Hepatocyte (in vitro differentiated cells): ENCODE measurements at places on chromosomes 16 and 17. TPM values are rescaled to one million over a fixed set of nuclear protein-coding genes. Genes with fewer than 3 reads are reported as not detected.

DNA sequence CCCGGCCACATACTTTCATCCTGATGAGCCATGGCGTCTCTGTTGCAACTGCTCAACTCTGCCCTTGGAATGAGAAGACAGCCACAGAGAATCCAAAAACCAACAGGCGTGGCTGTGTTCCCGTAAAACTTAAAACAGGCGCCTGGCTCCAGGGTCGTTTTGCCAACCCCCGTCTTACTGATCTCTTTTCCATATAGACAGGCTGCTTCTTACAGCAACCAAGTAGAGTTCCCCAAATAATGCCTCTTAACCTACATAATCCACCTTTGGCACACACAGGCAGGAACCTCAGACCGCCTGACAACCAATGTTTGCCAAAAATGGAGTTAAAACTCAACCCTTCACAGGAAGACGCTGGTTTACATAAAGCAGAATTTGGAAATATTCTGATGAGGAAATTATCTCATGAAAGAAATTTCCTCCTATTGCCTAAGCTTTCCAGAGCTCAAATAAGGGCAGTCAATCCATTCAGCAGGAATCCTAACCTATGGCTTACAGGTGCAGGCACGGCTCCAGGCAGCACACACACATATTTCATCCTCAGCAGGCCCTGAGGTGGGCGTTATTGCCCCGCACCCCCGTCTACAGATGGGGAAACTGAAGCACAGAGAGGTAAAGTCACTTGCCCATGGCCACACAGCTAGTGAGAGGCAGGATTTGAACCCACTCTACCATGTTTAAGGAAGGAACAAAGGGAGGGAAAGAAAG is 35.8 kb downstream of the LITAF start:
- H3K4me3 ChIP-seq = no peak overlapping the region
- H3K36me3 ChIP-seq = peaks cover 5% of the 10 kb centered on the region
- H3K27me3 ChIP-seq = no peaks in the 10 kb centered on the region
- no peak for DNase-seq
- H3K4me1 ChIP-seq = no peaks in the 10 kb centered on the region
- no peak overlapping the region for H3K27ac ChIP-seq

DNA sequence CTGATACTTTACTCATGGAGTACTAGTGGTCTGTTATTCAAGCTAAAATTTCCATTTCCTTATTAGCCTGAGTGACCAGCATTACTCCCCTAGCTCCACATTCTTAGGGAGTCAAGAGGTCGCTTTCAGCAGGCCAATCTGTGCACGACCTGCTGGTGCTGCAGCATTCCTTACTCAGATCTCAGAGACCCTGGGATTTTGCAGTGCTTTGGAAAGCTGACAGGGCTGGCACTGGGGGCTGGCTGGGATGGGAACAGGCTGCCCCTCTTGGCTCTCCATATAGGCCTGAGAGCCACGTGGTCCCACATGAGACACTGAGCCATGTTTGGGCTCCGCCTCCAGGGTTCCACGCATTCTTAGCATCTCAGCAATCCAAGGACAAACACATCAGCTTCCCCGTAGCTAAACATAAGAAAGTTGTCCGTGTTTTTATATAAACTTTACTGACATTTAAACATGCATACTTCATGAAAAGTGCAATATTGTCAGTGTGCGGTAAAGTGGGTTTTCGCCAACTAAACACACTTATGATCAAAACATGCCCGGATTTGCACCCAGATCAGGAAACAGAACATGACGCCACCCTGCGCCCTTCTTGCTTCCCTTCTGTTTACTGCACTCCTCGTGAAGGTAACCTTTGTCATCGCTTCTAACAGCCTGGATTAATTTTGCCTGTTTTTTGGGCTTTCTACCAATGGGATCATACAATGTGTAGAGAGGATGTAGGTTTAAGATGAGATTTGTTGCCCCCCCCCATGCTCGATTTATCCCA is 254.5 kb upstream of the CACNG5 start:
- peaks cover 14% of the 10 kb centered on the region for H3K4me1 ChIP-seq
- peak overlapping the region; percentile 58 for H3K27ac ChIP-seq
- peak; percentile 39 for DNase-seq
- no peaks in the 10 kb centered on the region for H3K27me3 ChIP-seq
- H3K36me3 ChIP-seq = no peaks in the 10 kb centered on the region
- no peak overlapping the region for H3K4me3 ChIP-seq

DNA sequence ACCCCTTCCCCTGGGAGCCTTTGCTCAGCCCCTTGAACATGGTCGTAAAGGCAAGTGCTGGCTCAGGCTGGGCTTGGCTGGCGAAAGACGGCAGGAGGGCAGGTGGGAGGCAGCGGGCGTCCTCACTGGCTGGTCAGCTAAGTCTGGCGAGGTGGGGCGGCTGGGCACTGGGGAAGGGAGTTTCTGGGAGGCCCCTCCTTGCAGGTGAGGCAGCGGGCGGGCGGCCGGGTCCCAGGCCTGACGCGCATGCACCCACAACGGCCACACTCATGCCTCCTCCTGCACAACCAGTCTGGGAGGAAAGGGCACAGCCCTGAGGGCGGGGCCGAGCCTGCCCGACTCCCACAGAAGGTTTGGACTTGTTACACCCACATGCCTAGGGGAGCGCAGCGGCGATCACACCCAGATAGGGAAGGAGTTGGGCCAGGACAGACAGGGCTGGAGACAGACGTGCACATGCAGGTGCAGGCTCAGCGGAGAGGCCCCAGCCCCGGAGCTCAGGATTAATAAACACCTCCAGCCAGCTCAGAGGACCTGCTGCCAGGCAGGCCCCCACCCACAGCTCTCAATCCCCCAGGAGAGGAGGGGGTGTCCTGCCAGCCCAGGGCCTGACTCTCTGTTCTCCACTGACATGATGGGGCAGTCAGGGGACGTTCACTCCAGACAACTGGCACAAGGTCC is at the start of gene EVPL:
TSS of gene EVPL (minus strand) at position 148 of the 681 bp plus-strand sequence. CDS start at position 40, 108 bp downstream.
- H3K27me3 ChIP-seq = no peaks in the 10 kb centered on the region
- peaks cover 11% of the 10 kb centered on the region for H3K4me1 ChIP-seq
- peak; percentile 37 for DNase-seq
- no peaks in the 10 kb centered on the region for H3K36me3 ChIP-seq

- H3K27me3 ChIP-seq = no peaks in the 10 kb centered on the region
- peak; percentile 82 for DNase-seq
- H3K4me1 ChIP-seq = peaks cover 6% of the 10 kb centered on the region
- peak overlapping the region; percentile 84 for H3K4me3 ChIP-seq
Measured at GRCh38 chr17:42980766-42981397, 517 bp downstream of the RUNDC1 start.

- no peak overlapping the region for H3K4me3 ChIP-seq
- H3K4me1 ChIP-seq = peaks cover 21% of the 10 kb centered on the region
- no peaks in the 10 kb centered on the region for H3K27me3 ChIP-seq
- H3K27ac ChIP-seq = peak overlapping the region; percentile 78
- DNase-seq = no peak
Measured at GRCh38 chr16:56357765-56358322, 67.5 kb downstream of the AMFR start.

- H3K4me3 ChIP-seq = no peak overlapping the region
- no peaks in the 10 kb centered on the region for H3K4me1 ChIP-seq
- H3K27me3 ChIP-seq = peaks cover 28% of the 10 kb centered on the region
- no peak overlapping the region for H3K27ac ChIP-seq
Measured at GRCh38 chr16:9820476-9821246, 361.6 kb downstream of the GRIN2A start.

- H3K4me3 ChIP-seq = no peak overlapping the region
- no peaks in the 10 kb centered on the region for H3K27me3 ChIP-seq
- no peak for DNase-seq
- H3K27ac ChIP-seq = peak overlapping the region; percentile 61
Measured at GRCh38 chr16:14548933-14549788, 80.9 kb downstream of the PARN start.

GRCh38 chr17:34009912-34010311 is 245.2 kb upstream of the CCL2 start:
- no peaks in the 10 kb centered on the region for H3K36me3 ChIP-seq
- H3K4me1 ChIP-seq = no peaks in the 10 kb centered on the region
- H3K27ac ChIP-seq = no peak overlapping the region
- H3K27me3 ChIP-seq = no peaks in the 10 kb centered on the region
- H3K4me3 ChIP-seq = no peak overlapping the region

GRCh38 chr17:66915204-66915611 is 49.3 kb upstream of the CACNG4 start:
- H3K27me3 ChIP-seq = no peaks in the 10 kb centered on the region
- no peak overlapping the region for H3K4me3 ChIP-seq
- peak; percentile 23 for DNase-seq
- no peaks in the 10 kb centered on the region for H3K36me3 ChIP-seq

- no peaks in the 10 kb centered on the region for H3K27me3 ChIP-seq
- no peak overlapping the region for H3K4me3 ChIP-seq
- H3K36me3 ChIP-seq = no peaks in the 10 kb centered on the region
- DNase-seq = no peak
- no peak overlapping the region for H3K27ac ChIP-seq
Measured at GRCh38 chr17:58669853-58670252, 22.0 kb downstream of the TEX14 start.

The GPR139 gene
- not detected in 2 replicates for total RNA-seq

- no peak for DNase-seq
- H3K36me3 ChIP-seq = no peaks in the 10 kb centered on the region
- peak overlapping the region; percentile 61 for H3K27ac ChIP-seq
- no peak overlapping the region for H3K4me3 ChIP-seq
- H3K4me1 ChIP-seq = peaks cover 54% of the 10 kb centered on the region
Measured at GRCh38 chr17:1374431-1375177, 25.4 kb downstream of the YWHAE start.

The SMIM22 gene
- total RNA-seq = not detected in 2 replicates

The RHBDL3 gene
- total RNA-seq = 0.36 and 0.70 TPM in 2 replicates

DNA sequence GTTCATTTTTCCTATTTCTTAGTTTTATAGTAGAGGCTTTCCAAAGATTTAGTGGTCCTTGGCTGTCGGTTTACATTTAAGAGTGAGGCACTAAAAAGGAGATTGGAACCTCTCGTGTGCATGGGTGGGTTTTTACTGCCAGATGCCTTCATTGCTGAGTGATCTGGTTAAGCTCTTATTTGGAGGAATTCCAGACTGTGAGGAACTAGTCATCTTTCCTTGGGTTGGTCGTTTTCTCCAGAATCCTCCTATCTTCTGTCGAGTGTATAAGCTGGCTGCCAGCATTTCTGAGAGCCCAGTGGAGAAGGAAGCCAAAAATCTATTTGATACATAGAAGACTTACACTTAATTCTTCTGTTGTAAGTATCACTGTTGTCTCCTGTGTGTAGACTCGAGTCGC is 22.6 kb downstream of the IST1 start:
- no peaks in the 10 kb centered on the region for H3K27me3 ChIP-seq
- no peak overlapping the region for H3K4me3 ChIP-seq
- H3K27ac ChIP-seq = peak overlapping the region; percentile 25
- peak; percentile 30 for DNase-seq

GRCh38 chr17:41962768-41963434 is 3.7 kb upstream of the CNP start:
- H3K4me3 ChIP-seq = no peak overlapping the region
- peak; percentile 82 for DNase-seq
- H3K27me3 ChIP-seq = no peaks in the 10 kb centered on the region
- H3K4me1 ChIP-seq = peaks cover 11% of the 10 kb centered on the region

- no peak for DNase-seq
- H3K27me3 ChIP-seq = no peaks in the 10 kb centered on the region
- no peak overlapping the region for H3K27ac ChIP-seq
- H3K36me3 ChIP-seq = no peaks in the 10 kb centered on the region
- no peaks in the 10 kb centered on the region for H3K4me1 ChIP-seq
Measured at GRCh38 chr17:66995944-66996343, 31.4 kb downstream of the CACNG4 start.

- H3K27me3 ChIP-seq = no peaks in the 10 kb centered on the region
- DNase-seq = no peak
- H3K36me3 ChIP-seq = no peaks in the 10 kb centered on the region
- H3K4me3 ChIP-seq = no peak overlapping the region
- H3K4me1 ChIP-seq = no peaks in the 10 kb centered on the region
Measured at GRCh38 chr16:83737729-83738354, 69.9 kb upstream of the HSBP1 start.

DNA sequence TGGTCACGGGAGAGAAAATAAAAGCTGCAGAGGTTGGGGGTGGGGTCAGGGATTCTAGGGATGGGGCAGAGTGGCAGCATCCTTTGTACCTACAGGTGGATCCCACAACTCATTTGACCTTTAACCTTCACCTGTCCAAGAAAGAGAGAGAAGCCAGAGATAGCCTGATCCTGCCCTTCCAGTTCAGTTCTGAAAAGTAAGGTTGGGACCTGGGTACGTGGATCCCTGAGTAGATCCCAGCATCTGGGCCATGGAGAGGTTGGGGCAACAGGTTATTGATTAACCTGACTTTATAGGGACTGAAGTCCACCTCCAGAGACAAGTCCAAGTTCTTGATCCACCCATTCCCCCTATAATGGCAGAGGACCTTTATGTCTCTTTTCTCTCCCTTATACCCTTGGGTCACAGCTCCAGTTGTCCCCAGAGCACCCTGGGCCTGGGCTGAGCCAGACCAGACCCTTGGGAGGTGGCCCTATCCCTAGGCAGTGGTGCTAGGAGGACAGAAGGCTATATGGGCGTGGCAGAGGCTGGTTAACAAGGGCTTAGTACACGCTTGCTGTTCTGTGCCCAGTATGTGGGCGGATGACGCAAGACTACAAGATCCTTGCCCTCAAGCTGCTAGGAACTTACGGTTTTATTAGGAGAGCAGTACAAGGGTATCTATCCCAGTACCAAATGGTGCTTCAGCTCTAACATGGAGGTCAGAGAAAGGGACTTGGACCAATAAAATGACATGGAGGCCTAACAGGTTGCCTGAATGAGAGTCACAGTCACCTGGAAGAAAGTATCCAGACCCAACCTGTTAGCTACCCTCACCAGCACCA is 3.3 kb downstream of the CLDN7 start:
- no peaks in the 10 kb centered on the region for H3K36me3 ChIP-seq
- H3K27ac ChIP-seq = peak overlapping the region; percentile 94
- peaks cover 5% of the 10 kb centered on the region for H3K27me3 ChIP-seq
- DNase-seq = peak; percentile 81

- peak overlapping the region; percentile 61 for H3K4me3 ChIP-seq
- DNase-seq = peak; percentile 66
- H3K4me1 ChIP-seq = peaks cover 11% of the 10 kb centered on the region
- H3K27ac ChIP-seq = peak overlapping the region; percentile 93
- H3K27me3 ChIP-seq = no peaks in the 10 kb centered on the region
Measured at GRCh38 chr17:45246861-45247428, 14.9 kb downstream of the SPATA32 start.

GRCh38 chr17:2023256-2023655 is 1.9 kb downstream of the RTN4RL1 start:
- no peak overlapping the region for H3K4me3 ChIP-seq
- H3K4me1 ChIP-seq = peaks cover 16% of the 10 kb centered on the region
- H3K27me3 ChIP-seq = peaks cover 80% of the 10 kb centered on the region
- no peak overlapping the region for H3K27ac ChIP-seq

The XAF1 gene
- 3.3 and 4.1 TPM in 2 replicates for total RNA-seq

The SSTR5 gene
- 0.77 TPM in 1 of 2 replicates, not detected in the other for total RNA-seq
